ENCODE measurements at places on chromosomes 7 and 10.

DNA sequence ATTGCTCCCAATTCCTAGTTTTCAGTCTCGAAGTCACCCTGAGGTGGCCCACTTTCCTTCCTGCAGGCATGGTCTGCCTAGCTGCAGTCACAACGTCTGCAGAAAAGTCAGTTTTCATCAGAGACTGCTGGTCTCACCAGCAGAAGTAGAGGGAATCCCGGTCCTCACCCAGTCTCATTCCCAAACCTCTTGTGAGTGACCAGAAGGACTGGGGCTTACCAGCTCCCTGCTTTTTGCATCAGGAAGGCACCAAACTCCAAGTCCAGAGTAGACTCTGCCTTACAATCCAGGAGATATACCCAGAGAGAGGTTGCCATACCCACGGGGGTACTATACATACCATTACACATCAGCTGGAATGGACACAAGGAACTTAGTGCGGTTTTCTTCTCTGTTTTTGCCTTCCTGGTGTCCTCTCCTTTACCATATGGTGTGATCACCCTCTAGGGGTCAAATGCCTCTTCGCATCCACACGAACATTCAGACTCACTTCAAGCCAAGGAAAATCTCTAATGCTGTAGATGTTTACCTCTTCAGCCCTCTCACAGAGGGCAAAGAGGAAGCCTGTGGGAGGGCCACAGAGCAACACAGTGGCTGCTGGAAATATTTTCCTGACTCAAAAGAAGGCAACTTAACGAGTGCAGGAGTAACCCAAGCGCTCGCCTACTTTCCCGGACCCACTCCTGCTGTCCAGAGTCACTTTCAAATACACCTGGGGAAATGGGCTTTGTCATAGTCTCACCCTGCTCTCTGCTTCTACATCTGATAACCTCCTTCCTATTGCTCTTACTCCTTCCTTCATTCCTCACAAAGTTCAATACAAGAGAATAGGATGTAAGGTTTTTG, 220.9 kb downstream of the C7orf25 start:
- no peak for DNase-seq

DNA sequence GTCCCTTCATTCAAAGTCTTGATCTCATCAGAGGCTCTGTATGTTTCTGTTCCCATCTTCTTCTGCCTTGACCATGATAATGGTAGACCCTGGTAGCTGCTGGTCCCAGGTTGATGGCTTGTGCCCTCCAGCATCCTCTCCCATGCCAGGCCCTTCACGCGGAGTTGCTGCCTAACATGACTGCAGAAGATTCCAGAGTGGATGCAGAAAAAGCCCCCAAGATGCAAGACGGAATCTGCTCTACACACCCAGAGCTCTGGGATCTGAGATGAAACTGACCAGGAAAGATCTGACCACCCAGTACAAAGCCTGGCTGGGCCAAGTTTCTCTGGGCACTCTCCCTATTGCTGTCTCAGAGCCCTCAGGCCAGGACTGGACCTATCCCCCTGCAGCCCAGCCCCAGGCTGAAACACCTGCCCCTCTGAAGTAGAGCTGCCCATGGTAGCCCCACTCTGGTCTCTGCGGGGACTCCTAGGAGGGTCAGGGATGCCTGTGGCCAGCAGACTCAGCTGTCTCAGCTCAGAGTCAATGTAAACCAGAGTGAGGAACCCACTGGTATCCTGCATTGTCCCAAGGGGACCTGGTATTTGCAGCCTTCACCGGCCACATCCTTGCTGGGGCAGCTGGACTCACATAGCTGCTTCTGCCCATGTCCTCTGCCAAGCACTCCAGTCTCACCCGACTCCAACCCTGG, 9.5 kb upstream of the FRMD4A start:
- DNase-seq: no peak

DNA sequence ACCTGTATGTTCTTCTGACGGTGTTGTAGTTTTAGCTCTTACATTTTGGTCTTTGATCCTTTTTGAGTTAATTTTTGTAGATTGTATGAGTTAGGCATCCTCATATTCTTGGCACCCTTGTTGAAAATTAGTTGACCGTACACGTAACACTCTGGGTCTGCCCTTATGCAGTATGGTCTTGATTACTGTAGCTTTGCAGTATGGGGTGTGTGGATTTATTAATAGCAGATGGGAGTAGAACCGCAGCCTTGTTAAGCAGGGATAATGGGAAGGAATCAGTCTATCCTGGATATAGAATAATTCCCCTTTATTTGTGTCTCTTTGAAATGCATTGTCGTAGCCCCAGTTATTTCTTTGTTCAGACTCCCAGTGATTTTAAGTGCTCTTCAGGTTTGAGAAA, 95.5 kb downstream of the UBE3C start:
- no peak for DNase-seq

- no peak for DNase-seq
Observed at GRCh38 chr10:78211561-78212051, 177.9 kb downstream of the RPS24 start.

DNA sequence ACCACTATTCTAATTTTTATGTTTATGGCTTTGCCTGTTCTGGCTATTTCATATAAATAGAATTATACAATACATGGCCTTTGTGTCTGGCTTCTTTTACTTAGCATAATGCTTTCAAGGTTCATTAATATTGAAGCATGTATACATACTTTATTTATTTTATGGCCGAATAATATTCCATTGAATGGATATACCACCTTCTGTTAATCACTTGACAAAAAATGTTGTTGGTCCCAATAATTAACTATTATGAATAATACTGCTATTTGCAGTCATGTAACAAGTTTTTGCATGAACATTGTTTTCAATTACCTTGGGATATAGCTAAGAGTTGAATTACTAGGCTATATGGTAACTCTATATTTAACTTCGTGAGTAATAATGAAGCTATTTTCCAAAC, 767.5 kb downstream of the INHBA start:
- no peak for DNase-seq

DNA sequence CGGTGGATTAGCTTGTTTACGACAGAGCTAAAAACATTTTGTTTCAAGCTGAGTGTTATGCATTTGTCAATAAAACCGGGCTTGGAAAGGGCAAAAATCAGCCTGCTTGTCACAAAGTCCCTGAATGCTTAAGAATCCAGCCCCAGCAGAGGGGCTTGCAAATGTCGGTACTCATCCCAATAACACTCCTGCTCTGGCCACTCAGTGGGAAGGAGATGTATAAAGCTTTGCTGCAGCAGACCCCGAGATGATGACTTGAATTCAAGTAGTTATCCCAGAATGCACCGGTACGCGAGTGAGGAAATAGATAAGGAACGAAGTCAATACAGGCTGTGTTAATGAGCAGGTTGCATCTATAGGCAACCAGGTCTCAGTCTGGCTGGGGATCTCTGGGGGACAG, 662.3 kb downstream of the CCSER2 start:
- no peak for DNase-seq

GRCh38 chr7:101502466-101503098, 126.5 kb downstream of the MYL10 start:
- no peak for DNase-seq

DNA sequence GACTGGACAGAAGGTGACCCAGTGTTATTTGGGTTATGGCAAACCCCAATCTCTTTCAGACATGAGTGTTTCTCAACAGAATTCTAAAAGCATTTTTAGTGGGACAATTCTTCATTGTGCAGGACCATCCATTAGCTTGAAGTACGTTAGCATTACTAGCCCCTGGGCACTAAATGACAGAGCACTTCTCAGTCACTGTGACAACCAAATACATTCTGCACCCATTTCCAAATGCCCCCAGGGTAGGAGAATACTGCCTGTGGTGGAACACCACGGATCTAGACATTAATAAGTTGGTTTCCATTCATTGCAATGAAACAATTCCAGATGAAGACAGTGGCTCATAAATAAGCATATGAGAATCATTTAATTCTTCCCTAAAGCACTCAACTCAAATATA, 102.4 kb upstream of the FRMD4A start:
- DNase-seq: no peak

GRCh38 chr10:131024259-131025131, 287.0 kb downstream of the TCERG1L start:
- DNase-seq: no peak

Measured in activated CD4-positive, alpha-beta T cell treated with anti-CD3 and anti-CD28 coated beads, Interleukin-10, Interleukin-2, amounts not matched to agents 100 ng/mL and 50 ng/mL, durations not matched to agents 16 hours and 8 hours (primary cell).